ENCODE measurements at places on chromosomes 12 and 14.

- no peak for DNase-seq
Measured at GRCh38 chr12:69620921-69621320, 10.2 kb upstream of the LRRC10 start.

DNA sequence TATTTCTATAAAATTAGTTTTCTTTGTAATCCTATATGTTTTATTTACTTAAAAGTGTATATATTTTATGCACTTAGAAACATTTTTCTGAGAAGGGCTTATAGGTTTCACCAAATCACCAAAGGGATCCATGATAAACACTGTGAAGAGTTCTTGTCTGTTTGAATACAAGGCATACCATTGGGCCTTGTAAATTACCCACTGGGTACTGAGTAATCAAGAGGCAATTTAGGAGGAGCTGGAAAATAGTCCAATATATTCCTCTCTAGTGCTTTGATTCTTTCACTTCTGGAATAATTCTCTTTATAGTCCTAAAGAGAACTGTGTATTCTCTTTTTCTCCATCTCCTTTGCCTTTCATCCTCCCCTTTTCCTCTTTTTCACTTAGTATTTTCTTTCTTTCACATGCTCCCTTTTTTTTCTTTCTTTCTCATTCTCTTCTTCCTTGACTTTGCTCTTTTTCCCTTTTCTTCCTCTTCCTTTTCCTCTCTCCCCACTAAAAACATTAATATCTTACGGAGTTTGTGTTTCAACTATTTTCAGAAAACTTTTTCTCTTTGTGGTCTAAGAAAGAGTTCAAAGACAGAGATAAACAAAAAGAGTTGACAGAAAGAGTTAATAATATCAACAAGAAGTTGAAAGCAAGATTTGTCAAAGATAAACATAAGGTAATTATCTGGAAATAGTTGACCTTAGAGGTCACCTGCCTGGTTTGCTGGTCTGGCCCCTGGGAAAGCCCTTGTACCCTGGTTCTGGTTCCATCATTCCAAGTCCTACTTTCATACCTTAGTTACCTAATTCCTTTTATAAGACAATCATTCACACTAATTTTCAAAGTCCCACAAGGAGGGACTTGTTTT lies 435.3 kb downstream of the RAD51B start:
- DNase-seq: no peak

DNA sequence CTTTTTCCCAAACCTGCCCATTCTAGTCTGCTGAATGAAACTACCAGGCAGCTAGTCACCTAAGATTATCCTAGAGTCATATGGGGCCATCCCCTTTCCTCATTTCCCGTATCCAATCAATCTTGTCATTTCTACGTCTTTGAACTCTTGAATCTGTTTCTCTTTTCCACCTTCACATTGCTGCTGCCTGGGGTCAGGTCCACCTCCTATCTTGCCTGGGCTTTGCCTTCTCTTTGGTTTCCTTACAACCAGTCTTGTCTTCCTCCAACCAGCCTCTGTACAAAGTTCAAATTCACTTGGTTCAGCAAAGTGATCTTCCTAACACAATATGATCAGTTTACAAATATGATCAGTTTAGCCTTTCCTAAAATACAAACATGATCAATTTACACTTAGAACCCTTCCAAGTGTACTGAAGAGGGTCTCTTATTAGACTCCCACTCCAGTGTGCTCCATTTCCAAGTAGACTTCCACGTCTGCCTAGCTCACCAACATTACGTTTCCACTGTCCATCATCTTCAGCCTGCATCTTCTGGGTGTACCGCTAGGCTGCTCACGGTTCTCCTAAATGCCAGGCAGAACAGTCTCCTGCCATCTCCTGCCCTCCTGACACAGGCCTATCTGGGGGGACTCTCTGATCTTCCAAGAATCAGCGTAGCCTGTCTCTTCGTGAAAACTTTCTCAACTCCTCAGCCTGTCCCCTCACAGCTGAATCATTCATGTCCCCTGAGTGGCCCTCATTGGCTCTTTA lies 4.1 kb upstream of the ACVR1B start:
- no peak for DNase-seq

GRCh38 chr12:91272461-91273063 lies 89.9 kb upstream of the DCN start:
- no peak for DNase-seq

DNA sequence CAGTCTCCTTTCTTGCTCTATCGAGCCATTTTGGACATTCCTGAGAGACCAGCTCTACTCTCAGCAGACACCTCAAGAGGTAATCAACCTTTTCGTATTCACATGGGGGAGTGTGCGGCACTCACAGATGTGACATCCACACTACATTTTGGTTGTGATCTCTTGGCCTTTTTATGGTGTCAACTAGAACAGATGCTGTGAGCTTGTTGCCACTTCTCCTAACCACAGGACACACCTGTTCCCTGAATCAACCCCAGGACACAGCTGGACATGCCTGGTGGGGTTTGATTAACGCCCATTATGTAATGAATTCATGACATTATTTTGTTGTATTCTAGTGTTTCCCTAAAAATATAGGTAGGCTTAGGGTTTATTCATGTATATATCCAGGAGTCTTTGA lies 1143.6 kb downstream of the TMEM121 start:
- no peak for DNase-seq

DNA sequence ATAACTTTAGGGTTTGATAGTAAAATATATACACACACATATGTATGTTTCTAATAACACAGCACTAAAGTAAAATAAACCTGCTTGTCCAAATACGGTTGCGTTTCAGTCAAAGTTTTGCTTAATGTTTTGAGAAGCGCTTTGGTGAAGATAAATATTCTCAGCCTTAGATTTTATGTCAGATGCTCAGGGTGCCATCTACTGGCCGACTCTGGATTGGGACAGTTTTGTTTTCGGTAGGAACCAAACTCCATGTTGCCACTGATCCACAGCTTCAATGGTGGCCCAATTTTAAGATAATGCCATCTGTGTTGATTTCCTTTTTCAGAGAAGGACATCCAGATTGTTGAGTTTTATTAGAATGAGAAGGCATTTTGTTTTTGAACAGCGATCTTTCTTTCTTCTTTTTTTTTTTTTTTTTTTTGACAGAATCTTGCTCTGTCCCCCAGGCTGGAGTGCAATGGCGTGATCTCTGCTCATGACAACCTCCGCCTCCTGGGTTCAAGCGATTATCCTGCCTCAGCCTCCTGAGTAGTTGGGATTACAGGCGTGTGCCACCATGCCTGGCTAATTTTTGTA lies 43.1 kb downstream of the LLPH start:
- peak; percentile 49 for DNase-seq

GRCh38 chr14:104891121-104891551 lies 26.1 kb downstream of the CEP170B start:
- DNase-seq: no peak

DNA sequence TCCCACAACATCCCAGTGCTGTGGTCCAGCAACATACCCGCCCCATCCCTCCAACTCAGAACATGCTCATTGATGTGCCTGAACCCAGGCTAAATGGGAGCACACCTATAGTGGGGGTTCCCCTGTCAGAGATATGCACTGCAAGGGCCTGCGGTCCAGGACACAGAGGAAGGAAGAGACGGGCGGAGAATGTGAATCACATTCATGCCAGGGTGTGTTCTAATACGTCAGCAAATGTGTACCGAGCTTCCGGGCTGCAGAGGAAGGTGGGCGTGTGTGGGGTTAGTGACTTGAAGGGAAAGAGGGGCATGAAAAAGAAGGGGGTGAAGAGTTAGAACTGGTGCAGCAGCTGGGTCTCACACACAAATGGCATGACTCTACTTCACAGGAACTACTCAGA lies 83.7 kb downstream of the DPF3 start:
- no peak for DNase-seq

GRCh38 chr12:15526033-15526432 lies 203.7 kb downstream of the PTPRO start:
- DNase-seq: no peak

DNA sequence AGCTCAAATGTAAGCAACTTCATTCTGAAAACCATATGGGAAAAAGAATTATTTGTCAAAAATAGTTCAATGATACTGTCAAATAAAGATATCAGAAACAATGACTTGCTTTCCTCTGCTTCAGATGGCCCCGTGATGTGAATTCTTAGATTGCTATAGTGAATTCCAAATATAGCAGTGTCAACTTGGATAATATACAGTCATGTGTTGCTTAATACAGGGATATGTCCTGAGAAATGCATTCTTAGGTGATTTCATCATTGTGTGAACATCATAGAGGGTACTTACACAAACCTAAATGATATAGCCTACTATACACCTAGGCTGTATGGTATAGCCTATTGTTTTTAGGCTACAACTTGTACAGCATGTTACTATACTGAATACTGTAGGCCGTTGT lies 108.7 kb upstream of the MIS18BP1 start:
- no peak for DNase-seq

DNA sequence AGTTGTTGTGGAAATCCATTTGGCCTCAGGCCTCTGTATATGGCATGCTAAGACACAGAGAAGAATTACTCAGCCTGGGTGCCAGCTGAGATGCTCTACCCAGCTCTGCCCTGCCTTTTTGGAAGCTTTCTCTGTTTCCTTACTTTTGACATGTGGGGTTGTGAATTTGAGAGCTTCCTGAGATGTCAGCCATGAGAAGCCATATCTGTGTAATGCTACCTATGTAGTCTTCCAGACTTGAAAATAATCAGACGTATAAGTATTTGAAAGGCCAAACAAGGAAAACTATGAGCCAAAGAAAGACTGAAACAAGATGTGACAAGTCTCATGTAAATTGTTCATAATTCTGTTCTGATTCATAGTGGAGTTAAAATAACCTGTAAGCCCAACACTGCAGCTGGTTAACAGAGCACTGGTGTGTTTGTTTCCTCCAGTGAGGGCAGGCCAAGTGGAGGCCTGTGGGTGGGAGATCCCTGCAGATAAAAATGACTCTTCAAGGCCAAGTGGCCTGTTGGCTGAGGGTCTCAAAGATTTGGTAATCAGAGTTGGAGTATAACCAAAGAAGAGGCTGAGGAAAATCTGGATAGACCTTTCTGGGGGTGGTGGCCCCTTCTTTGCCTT lies 94.0 kb downstream of the TMX1 start:
- no peak for DNase-seq

GRCh38 chr14:90280096-90280495 lies 23.7 kb downstream of the PSMC1 start:
- no peak for DNase-seq

- no peak for DNase-seq
Measured at GRCh38 chr14:74594029-74594428, 18.0 kb downstream of the LTBP2 start.

- DNase-seq: no peak
Measured at GRCh38 chr14:35043046-35043445, 3.0 kb upstream of the FAM177A1 start.

GRCh38 chr12:97336900-97337751 lies 125.5 kb upstream of the RMST start:
- DNase-seq: no peak

- DNase-seq: no peak
Measured at GRCh38 chr14:84937016-84937415, 592.9 kb upstream of the FLRT2 start.

- DNase-seq: no peak
Measured at GRCh38 chr14:93861836-93862235, 65.3 kb upstream of the FAM181A start.

GRCh38 chr12:80032946-80033345 lies 66.4 kb upstream of the OTOGL start:
- DNase-seq: no peak

DNA sequence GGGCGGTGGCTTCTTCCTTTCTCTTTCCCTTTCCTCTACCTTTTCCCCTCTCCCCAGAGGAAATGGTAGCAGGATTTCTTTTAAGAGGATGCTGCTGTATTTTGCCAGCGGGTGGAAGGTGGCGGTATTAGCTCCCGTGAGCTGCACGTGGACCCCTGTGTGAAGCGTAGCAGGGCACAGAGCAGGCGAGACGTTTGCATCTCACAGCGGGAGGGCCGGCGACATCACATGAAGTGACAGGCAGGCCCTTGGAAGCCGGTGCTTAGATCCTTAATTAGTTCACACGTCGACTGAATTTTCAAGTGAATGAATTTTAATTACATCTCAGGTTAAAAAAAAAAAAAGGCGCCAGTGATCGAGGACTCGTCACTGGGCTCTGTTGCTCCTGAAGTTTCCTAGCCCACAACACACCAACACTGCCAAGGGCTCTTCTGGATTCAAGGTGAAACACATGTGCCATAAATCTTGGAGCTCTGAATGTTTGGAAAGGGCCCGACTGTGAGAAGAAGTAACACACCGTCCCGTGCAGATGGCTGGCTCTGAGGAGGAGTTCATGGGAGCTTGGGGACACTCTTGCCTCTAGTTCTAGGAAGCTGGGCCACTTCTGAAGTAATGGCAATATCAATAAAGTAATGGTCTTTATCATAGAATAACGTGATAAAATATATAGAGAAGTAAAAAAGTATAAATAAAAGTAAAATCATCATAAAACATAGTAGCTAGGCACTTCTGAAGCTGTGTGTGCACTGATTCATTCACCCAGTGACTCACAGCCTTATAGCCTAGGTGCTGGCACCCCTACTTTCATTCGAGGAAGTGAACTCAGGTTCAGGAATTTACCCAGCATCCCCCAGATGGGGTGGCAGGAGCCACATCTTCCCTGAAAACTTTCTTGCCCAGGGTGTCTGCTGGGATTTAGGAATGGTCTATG lies 75.3 kb downstream of the AACS start:
- peak; percentile 23 for DNase-seq

DNA sequence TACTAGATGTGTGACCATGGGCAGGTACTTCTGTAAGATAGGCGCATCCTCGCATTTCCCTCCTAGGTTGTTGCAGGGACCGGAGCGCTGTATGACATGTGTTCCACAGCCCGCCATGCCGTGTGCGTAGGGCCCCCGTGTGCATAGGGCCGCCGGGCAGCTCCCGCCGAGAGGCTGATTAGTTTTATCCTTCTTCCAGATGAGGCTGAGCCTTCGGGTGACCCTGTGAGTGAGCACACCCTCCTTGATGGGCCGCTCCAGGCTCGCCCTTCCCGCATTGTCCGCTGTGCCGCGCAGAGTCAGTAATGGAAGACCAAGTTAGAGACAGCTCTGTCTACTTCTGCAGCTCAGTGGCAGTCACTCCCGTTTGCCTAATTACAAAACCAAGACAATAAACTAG lies 72.9 kb upstream of the DYNC1H1 start:
- DNase-seq: no peak

DNA sequence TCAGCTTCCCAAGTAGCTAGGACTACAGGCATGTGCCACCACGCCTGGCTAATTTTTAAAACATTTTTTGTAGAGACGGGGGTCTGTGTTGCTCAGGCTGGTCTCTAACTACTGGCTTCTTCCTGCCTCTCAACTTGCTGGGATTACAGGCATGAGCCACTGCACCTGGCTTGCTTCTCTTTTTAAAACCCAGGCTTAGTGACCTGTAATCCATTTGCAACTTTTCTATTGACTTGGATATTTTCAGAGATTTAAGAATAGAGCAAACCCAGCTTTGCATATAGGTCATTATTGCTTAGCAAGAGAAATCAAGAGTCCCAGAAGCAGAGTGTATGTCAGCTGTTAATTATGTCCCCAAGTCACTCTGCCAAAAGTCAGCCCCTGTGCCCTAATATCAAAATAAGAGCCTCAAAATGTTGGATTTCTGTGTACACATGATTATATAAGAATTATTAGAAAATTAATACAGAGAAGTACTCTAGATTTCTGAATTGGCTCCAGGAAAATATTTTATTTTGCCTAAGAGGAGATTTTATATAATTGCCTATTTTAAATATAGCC lies 24.9 kb downstream of the TCP11L2 start:
- no peak for DNase-seq

Data from AG09309 (cell line).